ENCODE measurements at places on chromosomes 7 and 10.

DNA sequence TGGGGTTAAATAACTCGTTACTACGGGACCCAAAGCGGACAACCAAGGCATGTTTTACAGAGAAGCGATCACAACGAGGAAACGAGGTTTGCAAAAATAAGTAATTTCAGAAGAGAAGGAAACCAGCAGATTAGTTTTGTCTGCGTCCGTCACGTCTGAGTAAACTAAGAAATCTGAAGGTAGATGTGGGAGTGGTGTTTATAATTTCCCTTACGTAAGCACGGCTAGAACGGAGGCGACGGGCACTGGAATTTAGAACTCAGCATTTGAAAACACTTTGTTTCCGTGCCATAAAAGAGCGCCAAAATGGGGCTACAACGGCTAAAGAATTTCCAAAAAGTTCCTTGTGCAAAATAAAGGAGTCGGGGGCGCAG is 718 bp upstream of the UMAD1 start:
- DNase-seq: no peak

DNA sequence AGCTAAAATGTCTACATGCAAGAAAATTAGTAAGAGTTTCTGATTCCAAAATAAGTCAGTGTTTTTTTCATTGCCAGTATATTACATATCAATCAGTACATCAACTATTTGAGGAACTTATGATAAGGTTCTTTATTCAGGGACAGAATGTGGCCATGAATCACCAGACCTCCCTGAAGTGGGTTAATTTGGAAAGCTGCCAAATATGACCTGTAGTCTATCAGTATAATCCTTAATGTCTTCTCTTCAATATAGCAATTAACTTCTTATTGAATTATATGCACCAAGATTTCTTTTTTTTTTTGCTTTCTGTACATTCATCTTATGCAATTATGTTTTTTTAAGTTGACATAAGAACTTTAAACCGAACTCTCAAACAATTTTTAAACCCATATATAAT is 714.5 kb upstream of the POT1 start:
- DNase-seq: peak; percentile 21

DNA sequence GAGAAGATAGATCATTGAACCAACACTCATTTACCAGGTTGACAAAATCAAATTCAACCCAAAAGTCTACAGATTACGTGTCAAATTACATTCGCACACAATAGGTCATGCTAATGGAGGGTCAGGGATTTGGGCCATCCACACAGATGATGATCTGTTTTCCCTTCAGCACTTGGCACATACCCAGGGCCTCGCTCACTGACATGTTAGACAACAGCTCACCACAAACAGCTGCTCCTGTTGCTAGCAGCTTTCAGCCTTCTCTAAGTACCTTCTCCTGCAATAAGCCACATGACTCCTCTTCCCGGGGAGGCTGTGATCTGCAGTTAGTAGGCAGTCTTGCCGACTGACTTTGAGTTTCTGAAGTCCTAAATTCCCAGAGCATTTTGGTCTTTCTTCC is 18.4 kb downstream of the NKX2-3 start:
- peak; percentile 63 for DNase-seq

GRCh38 chr7:151088019-151088855 is 2.0 kb downstream of the AGAP3 start:
- DNase-seq: no peak

DNA sequence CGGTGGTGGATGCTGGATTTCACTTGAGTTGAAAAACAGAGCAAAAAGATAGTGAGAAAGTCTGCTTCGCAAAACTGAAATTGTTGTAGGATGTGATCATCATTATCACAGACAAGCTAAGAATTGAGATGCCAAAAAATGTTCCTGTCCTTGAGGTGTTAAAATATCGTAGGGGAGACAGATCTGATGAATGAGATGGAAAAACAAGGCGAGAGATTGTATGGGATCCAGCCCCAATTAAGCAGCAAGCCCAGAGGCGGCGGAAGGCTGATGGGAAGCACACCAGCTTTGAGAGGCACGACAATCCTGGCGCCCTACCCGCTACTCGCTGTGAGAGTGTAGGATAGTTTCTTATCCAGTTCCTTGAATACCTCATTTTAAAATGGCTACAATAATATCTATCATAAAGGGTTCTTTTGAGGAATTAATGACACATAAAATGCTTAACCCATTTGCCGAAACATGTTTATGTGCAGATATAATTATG is 131.1 kb upstream of the PTN start:
- DNase-seq: no peak

DNA sequence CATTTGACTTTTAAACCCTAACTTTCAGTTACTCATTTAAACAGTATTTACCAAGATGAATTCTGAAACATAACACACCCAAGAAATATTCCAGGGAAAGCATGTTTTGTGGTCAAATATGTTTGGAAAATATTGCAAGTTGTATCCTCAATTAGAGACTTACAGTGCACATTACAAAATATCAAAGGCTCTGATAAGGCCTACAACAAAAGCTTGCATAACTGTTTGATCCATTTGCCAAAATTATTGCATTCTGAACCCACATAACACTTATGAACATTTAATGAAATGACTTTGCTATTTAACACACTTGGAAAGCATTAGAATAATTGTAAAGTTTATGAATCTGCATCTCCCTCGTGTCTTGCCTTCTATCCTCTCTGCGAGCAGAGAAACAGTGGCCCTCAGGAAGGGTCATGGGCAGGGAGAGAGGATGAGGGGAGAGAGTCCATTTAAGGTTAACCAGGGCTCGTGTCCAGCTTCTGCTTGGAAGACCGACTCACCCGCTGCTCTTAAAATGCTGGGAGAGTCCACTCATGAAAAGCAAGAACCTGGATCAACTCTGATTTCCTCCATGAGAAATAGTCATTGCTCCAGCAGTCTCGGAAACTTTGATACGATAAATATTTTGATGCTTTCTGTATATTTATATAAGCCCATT is 408.2 kb upstream of the ZMIZ1 start:
- DNase-seq: no peak

DNA sequence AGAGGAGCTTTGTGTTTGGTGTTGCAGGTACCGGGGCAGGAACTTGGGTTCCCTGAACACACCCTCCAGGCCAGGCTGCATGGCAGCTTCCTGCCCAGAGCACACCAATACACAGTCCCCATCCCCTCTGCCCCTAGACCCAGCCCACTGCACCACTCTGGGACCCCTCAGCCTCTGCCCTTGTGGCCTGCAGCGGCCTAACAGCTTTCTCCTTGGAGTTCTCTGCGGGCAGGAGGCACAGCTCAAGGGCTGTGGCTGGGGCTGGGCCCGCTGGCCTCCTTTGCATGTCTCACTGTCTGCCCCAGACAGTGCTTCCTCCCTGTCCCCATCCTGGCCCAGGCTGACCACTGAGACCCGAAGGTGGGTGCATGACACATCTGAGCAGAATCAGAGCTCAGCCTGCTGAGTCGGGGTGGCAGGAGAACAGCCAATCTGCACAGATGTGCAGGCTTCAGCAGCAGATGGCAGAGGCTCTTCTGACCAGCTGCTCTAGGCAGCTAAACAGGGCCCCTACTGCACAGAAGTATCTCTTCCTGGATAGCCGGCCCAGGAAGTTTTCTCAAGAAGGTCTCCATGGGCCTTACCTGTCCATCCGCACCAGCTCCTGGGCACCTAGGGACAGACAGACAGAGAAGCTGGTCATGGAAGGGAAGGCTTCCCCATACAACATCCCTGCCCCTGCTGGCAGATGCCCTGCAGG is 20.8 kb downstream of the VSIR start:
- DNase-seq: no peak

DNA sequence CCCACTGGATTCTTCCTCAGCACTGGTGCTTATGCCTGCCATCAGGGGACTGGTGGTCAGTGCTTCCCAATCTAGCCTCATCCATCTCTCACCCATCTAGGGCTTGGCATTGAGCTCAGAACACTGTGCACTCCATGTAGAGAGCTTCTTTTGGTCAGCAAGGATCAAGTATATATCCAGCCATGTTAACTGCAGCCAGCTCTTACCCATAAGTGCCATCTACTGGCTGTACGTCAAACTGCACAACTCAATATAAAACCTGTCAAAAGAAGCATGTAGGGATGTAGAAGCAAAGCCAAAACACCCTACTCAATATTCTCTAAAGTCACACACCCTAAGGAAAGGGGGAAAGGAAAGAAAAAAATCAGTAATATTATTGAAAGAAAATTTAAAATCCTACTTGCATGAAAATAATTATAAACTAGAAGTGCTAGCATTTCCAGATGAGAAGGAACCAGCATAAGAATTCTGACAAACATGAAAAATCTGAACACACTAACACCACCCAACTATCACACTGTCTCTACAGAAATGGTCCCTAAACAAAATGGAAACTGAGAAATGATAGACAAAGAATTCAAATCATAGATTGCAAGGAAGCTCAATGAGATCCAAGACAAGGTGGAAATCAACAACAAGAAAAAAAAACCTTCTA is 531.1 kb upstream of the STEAP1 start:
- no peak for DNase-seq

- no peak for DNase-seq
Measured at GRCh38 chr10:123150986-123151736, 3.0 kb upstream of the BUB3 start.

- no peak for DNase-seq
Measured at GRCh38 chr10:16799621-16800020, 17.6 kb downstream of the RSU1 start.

DNA sequence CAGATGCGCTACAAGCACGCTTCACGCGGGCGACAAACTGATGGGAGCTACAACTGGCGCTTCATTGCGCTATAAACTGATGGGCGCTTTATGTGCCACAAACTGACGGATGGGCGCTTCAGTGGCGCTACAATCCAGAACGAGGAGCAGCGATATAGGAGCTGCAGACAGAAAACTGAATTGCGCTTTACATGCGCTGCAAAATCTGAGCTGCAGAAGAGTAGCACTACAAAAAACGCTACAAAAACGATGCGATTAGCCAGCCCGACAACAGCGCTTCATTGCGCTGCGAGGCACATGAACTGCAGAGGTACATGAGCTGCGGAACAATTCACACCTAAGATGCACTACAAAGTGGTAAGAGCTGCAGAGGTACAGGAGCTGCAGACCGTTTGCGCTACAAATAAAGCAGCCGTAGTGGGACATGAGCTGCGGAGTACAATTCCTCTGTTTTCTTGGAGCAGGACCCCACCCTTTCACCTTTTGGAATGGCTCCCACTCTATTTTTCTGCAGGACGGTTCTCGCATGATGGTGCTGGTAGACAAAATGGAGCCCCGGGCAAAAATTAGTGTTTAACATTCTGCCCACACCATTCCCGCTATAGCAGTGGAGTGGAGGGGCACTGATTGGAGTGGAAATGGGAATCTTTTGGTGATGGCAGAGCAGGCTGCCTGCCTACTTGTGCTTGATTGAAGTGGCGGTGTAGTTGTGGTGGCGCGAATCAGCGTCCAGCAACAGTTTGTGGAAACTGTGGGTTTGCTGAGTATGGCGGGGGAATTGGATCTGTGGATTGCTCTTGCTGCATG is 1.2 kb upstream of the SGCE start:
- no peak for DNase-seq

GRCh38 chr7:35570937-35571336 is 124.0 kb downstream of the HERPUD2 start:
- DNase-seq: no peak

DNA sequence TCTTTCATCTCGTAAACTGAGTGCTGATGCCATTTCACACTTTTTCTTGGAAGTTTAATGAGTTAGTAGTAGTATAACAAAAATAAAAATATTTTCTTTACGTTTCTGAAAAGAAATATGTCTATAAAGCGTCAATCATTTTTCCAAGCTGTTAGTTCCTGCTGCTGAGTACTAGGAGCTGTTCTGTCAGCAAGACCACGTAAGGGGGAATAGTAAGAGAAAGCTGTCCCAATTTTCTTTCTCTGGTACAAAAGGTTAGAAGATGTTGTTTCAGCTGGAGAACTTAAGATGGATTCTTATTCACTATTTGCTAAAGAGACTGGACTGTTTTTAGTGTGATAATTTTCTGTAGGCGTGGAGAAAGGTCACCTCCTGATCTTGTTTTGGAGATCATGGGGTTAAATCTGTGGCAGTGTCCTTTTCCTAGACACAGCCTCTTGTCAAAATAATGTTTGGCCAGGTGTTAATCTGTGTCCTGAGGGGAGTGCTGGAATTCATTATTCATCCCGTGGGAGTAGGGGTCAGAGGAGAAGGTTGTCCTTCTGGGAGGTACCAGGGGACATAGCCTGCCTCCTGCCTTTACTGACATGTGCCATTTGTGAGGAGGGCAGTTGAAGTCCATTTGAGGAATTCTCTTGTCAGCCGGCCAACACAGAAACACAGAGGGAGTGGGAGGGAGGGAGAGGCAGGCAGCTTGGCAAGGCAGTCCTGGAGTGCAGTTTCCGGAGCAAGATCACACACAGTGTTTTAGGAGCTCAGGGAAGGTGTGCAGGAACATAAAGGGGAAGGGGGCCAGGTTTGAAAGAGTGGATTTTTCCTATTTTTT is 368.7 kb downstream of the AUTS2 start:
- DNase-seq: no peak

DNA sequence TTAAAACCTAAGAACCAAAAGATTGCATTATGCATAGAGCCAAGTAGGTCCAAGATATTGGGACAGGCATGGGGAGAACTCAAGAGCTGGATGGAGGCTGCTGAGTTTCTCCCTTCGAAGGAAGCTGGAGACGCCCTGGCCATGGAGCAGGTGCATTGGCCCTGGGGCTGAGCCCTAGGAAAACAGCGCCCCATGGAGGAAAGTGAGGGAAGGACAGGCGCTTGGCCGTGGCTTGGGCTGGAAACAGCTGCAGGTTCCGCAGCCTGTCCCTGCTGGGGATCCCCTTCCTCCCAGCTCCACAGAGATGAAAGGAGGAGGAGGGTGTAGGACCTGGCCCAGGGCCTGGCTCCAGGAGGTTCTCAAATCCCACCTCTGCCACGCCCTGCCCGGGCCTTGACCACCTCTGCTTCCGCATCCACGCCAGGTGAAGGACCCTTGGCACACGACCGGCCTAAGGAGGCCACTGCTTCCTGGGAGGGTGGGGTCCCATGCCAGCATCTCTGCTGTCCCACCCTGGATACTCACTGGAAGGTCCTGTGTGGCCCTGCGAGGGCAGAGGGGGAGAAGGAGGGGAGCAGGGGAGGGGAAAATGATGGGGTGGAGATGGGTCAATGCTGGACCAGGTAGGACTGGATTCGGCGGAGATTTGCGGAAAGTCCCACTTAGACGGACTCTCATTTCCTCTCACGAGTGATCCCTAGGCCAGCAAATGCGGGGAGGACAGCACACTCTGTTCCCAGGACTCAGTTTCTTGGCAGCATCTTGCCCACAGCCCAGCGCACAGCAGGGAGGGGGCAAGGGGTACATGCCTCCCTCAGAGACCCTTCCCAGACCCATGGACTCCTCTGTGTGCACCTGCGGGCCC is 258.6 kb upstream of the TCERG1L start:
- DNase-seq: no peak

- DNase-seq: no peak
Measured at GRCh38 chr7:84060760-84061261, 133.8 kb downstream of the SEMA3A start.
